ENCODE measurements at places on chromosomes 11 and 22.
A peak's percentile ranks its signal among the peaks of the same experiment; 100 is the strongest.

- DNase-seq, result peak; percentile 88
Observed at GRCh38 chr22:26461188-26461810, 22.3 kb downstream of the HPS4 start.

- no peak for DNase-seq
Observed at GRCh38 chr11:30579415-30580175, 6.6 kb downstream of the MPPED2 start.

DNA sequence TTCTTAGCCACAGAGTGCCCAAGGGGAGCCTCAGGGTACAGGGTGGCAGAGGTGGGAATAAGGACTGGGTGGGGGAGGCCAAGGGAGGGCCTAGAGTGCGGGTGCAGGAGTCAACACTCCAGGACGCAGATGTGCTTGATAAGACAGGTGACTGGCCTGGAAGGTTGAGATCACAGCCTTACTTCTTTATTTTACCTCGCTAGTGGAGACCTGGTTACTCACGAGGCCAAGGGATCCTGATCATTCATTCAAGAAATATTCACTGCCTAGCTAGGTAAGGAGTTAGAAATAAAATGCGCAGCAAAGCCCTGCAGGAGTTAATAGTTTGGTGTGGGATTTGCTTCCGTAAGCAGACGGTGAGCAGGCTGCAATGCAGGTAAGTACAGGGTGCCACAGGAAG is 13.2 kb upstream of the PEX26 start:
- DNase-seq, result no peak

- DNase-seq, result no peak
Observed at GRCh38 chr11:75033916-75034315, 45.2 kb downstream of the NEU3 start.

DNA sequence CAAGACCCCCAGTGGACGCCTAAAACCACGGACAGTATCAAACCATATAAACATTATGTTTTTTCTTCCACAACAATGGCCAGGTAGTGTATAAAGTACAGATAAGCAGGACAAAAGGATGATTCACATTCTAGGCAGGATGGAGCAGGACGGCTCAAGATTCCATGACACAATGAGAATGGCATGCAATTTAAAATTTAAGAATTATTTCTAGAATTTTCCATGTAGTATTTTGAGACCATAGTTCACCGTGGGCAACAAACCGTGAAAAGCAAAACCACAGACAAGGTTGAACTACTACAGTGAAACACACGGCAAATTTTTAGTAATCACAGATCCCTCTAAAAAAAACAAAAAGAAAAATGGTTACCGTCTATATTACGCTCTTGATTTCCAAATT is 7.5 kb downstream of the NARS2 start:
- no peak for DNase-seq

GRCh38 chr11:64110465-64111375 is 55.2 kb downstream of the MACROD1 start:
- no peak for DNase-seq

DNA sequence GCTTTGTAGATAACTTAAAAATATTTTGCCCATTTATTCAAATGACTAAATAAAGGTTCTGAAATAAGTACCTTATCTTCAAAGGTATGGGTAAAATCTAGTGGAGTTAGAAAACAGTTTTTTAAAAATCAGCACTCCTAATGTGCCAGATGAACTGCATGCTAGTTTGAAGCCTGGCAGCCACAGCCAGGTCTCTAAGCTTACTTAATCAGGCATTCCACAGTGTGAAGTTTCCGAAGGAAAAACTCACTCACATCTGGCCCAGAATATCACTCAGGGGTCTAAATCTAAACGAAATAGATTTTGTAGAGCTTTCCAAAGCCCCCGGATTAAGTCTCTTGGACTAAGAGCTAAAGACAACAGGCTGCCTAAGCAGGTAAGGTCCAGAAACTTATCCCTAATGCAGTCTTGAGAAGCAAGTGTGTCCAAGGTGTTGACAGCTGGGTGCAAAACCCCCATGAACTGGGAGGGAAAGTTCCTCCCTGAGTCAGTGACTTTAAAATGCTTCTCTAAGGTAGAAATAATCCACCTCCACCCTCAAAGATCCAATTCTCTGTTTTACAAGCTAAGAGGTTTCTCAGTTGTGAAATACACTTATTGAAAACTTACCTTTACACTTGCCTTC is 157.6 kb downstream of the FCHSD2 start:
- no peak for DNase-seq

GRCh38 chr11:109320595-109320994 is 101.4 kb upstream of the C11orf87 start:
- no peak for DNase-seq

GRCh38 chr11:128926437-128927107 is 16.1 kb downstream of the TP53AIP1 start:
- no peak for DNase-seq

GRCh38 chr11:133991101-133991500 is 34.3 kb upstream of the IGSF9B start:
- DNase-seq, result no peak

DNA sequence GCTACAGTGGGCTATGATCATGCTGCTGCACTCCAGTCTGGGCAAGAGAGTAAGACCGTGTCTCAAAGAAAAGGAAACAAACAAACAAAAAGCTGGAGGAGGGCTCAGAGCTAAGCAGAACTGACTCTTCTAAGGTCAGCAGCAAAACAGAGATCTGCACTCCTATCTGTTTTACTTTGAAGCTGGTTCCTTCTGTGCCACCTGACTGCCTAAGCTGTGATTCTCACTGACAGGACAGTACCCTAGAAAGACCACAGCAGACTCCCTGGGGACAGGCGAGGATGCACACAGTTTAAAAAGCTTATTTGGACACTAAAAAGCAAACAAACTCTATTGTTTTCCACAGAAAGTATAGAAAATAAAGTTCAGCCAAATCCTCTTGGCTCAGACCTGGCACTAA is 30.5 kb downstream of the NEFH start:
- no peak for DNase-seq

DNA sequence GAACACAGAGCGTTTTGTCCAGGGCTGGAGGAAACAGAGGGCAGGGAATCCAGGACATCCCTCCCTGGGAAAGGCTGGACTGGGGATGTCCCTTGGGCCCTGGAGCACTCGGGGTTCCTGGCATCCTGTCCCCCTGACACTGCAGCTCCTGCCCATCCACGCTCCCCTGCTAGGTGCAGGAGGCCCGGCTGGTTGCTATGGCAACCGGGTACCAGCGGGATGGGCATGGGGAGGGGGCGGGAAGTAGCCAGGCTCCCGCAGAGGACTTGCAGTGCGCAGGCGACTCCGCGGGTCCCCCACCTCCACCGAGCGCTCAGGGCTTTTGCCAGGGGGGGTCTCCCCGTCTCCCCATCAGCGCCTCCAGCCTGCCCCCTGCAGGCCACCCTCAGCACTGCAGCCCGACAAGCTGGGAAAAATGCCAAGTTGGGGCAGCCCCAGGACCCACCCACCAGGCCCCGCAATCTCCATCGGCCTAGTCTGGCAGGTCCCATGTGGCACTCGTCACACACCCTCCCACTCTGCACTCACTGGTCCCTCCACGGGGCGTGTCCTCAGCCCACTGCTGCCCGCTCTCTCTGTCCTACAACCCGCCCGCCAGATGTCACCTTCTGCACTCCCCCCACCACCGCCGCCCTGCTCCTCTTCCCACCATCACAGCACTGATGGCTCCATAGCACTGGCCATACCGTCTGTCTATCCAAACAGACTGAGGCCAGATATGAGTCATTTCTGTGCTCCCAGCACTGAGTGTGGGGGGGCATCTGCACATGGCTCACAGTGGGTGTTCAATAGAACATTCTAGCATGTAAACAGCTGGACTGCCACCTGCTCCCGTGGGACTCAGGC is 31.5 kb downstream of the KIAA0930 start:
- peak; percentile 84 for DNase-seq

DNA sequence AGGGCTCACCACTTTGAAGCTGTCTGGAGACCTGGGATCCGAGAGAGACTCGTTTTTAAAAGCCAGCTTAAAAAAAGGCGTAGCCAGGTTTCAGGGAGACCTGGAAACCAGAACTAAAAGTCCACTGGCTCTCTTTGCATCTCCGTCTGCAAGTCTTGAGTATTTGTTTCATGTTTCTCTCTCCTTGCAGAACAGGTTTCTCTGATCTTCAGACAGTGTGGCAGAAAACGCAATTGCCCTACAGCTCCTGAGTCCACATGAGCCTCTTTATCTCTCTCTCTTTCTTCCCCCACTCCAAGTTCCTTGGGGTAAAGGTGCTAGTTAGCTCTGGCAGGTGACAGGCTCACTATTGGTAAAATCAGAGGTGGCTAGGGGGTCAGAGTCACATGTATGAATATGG is 67.0 kb upstream of the AMPD3 start:
- DNase-seq, result no peak

DNA sequence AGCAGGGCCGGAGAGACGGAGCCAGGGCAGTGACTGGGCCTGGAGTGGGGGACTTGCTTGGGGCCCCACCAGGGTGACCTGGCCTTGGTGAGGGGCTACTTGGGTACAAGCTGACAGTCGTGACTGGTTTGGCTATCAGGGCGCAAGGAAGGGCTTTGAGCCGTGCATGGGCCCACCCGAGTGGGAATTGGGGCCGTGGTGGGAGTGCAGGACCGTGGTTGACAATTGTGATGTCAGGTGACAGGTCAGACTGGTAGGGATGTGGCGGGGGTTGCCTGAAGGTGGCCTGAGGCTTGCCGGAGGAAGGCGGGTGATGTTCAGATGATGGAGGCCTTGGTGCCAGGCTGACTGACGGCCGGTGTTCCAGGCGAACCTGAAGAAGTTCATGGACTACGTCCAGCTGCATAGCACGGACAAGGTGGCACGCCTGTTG is 5.6 kb downstream of the SHANK3 start:
- DNase-seq, result no peak

DNA sequence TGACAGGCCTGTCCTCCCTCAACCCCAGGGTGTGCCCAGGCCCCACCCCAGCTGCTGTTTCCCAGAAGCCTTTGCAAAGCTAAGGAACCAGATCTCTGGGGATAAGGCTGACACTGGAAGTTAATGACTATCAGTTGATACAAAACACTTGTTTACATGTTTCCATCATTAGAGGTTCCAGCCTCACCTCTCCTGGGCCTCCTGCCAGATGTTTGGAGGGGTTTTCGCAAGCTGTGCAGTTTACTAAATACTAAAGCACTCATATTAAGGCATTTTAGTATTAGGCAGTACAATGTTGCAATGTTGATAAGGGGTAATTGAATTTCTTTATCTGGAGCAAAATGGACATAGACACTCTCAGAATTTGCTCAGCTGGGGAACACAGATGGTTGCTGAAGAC is 218.7 kb downstream of the INSC start:
- no peak for DNase-seq

DNA sequence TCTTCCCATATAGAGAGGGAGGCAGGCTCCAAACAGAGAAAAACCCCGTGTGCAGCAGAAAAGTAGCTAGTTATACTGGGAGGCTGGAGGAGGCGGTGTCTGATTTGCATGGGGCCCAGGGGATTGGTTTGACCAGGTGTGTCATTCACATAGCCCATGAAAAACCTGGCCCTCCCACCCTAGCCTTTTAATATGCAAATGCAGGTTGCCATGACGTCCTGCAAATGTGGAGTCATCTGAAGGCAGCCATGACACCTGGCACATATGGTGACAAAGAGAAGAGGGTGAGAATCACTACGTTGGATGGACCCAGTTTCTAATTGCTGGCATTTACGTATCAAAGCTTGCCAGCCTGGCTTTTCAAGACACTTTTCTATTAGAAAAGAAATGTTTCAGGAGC is 57.8 kb downstream of the FAM181B start:
- DNase-seq, result peak; percentile 65

DNA sequence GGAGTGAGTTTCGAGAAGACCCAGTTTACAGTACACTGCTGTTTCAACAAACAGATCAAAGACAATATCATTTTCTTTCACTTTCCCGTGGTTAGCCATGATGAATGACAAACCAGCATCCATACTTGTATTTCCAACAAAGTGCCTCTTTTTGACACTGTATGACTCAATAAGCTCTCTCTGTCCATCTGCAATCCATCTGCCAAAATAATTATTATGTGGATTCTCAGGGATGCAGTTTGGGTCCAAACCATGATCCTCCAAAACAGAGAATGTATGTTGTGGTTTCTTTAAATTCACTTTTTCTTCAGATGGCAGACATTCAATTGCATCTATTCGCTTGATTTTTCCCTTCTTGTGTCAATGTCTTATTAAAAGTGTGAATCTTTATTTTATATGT is 37.8 kb upstream of the RASD2 start:
- no peak for DNase-seq

DNA sequence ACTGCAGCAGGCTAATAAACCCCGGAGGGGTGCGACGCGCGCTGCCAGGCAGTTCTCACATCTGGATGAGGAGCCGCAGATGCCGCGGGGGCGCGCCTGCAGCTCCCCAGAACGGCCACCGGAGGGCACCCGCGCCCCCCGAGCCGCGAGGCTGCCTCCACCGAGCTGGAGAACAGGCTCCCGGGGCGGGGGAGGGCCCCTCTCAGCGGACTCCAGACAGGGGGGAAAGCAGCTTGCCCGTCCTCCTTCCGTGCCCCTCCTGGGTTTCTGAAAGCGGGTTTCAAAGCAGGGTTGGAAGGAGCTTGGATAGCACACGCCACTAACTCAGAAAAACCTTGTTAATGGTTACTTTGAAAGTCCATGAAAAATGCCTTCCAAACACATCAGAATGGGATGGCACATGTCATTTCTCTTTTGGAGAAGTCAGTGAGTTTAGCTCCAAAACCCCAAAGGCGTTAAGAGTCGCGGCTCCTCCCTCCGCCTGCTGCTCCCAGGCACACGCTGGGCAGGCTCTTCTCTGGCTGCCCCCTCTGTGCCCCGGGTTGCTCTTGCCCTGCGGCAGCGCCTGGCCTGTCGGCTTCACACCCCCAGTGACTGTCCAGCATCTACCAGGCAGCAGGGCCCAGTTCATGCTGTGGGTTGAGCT is 317.8 kb downstream of the NTM start:
- peak; percentile 81 for DNase-seq

DNA sequence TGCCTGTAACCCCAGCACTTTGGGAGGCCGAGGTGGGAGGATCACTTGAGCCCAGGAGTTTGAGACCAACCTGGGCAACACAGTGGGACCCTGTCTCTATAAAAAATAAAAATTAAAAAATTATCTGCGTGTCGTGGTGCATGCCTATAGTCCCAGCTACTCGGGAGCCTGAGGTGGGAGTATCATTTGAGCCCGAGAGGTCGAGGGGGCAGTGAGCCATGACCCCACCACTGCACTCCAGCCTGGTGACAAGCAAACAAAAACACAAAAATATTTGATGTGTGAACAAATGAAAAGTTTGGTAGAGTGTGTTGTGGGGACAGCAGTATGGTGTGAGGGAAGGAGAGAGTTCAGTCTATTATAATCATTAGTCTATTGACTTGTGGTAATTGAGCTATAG is 90.8 kb upstream of the PARVA start:
- no peak for DNase-seq

- peak; percentile 93 for DNase-seq
Observed at GRCh38 chr11:1825039-1825740, 9.6 kb upstream of the SYT8 start.
